ENCODE measurements at places on chromosomes 5 and 9.

DNA sequence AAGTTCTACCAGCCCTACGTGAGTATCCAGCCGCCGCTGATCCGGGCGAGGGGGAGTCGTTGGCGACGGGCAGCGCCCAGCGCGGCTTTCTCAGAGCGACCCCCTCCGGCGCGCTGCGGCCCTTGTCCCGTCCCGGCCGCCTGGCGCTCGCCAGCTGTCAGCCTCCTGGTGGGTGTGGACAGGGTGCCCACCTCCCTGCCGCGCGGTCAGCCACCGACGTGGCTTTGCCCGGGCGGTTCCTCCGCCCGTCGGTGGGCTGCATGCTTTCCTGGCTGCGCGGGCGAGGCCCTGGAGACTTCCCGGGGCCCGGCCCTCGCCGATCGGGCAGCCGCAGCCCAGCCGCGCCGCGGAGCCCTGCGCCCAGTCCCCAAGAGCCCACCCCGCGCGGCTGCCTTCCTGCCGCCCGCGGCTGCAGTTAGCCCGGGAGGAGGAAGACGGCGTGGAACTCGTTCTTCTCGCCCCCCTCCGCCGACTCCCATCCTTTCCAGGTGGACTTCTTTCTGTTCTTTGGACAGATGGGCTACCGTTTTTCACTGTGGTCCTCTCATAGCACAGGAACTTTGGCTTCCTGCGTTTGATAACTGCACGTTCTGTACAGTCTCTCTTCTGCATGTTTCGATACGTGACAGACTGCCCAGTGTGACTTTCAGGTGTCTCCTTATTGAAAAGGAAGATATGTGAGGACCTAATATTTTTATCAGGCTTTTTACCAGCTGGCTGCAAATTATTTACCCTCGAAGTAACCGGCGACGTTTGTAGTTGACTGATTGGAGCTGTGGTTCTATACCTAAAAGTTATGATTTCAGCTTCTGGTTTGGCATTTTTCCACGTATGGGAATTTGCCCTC lies 577 bp downstream of the AP3S1 start:
- DNase-seq: peak; percentile 75

DNA sequence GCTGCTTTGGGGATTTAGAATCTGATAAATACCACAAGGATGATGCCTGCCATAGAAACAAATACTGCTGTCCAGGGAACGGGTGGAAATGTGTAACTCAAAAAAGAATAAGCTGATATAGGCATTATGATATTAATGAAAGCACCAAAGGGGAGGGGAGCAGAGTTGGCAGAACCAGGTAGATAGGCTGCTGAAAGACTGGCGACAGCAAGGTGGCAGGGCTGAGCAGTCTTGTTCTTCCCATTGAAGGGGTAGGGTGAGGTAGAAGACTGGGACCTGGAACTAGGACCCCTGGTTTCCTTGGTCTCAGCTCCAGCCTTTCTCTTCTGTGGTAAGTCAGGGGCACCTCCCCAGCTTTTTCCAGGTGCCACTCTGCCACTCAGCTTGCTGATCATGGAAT lies 31.4 kb upstream of the TMOD1 start:
- DNase-seq: peak; percentile 61

DNA sequence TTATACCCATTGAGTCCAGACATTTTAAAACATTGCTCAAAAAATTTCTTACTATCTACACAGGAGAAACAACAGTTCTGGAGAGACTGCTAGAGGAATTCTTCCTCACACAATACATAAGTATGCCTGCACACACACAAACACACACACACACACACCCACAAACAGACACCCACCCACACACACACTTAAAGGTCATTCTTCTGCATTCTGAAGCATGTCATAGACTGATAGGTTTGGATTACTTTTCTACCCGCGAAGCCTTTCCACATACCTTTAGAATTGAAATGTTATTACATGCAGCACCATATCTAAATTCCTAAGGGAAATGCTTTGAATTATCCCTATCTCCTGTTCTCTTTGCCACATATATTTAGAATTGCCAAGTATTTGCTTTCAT lies 80.2 kb downstream of the FAM174A start:
- no peak for DNase-seq

- no peak for DNase-seq
These were observed 25.4 kb downstream of the HMHB1 start for GRCh38 chr5:143837306-143837848.

DNA sequence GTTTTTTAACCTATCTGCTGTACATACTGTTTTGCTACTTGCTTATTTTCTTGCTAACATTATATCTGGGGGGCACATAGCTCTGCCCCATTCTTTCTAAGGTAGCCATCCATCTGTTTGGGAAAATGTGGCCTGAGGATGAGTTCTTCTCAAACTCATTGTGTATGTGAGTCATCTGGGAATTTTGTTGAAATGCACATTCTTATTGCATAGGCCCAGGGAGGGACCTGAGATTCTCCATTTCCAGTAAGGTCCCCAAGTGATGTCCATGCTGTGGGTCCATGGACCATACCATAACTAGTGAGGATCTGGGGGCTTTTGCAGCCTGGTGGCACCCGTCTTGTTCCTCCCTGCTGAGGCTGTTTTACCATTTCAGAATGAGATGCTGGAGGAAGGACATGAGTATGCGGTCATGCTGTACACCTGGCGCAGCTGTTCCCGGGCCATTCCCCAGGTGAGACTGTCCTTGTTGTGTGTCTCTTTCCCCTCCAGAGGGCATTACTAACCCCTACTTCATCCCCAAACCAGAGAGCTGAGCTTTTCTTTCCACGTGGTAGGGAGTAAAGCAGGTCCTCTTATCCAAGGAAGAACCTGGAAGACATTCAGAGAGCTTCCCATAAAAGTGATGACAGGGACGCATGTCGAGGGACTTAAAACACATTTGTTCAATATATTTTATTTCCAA lies 28.6 kb downstream of the CYFIP2 start:
- peak; percentile 33 for DNase-seq

DNA sequence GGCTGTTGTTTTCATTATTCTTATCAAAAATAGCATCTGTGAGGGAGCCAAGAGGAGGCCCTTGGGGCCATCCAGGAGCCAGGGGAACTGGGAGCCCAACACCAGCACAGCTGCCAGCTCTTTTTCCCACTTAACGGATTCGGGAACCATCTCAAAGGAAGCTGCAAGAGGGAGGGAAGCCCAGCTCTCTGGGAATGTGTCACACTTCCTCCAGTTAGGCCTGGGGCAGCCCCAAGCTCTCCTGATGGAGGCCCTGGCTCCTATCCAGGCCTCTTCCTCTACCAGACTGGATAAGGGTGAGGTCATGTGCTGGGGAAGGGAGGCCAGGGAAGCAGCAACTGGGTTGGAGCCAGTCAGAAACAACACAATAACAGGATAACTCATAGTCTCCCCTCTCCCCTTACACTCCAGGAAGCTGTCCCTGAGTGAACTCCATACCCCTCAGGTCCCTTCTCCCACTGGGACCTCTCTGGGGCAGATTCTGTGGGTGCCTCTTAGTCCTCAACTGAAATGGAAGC lies 12.7 kb downstream of the CSF2 start:
- DNase-seq: no peak

DNA sequence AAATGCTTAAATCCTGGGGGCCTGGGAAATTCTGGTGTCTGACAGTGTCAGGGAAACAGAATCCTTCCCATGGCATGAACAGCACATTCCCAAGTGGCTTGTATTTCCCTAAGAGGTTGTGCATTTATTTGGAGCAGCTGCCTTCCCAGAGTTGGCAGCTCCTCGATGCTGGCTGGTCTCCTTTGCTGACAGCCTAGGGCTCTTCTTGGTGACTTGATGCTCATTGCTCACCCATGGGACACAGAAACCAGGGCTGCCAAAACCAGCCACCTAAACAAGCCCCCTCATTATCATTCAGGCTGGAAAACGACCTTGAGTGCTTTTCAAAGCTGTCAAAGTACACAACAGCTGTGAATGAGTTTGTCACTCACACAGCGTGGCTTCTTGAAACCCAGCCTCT lies 24.2 kb downstream of the ENHO start:
- no peak for DNase-seq

DNA sequence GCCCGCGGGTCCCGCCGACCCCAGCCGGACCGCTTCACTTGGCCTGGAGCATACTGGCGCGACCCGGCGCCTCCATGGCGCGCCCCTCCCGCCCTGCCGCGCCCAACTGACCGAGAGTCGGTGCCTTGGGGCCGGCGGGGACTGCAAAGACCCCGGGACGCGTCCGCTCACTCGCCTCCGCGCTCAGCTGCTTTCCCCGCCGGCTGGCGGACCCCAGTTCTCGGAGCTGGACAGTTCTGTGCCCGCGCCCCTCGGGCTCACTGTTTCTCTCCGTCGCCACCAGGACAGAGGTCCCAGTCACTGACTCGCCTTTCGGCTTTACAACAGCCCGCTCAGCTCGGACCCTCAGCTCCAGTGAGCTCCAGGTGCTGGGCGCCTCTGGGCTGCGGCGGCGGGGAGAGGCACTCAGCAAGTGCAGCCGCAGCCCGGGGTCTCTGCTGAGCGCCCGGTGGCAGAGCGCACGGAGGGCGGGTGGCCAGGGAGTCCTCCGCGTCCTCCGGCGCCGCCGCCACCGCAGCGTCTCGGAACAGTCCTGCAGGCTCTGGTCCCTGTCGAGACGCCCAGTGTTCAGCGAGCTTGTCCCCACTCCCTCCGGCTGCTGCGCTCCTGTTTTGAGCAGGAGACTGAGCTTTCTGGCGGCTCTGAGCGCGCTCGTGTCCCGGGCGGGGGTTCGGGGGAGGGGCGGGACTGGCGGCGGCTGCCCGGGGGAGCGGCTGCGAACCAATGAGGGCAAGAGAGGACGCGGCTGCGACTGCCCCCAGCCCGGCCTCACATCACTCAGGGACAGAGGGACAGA lies at the start of gene SMIM32:
Gene SMIM32, minus strand, starts transcription at position 637 of the 796 bp plus-strand sequence. CDS start 638 bp downstream, outside the sequence.
- DNase-seq: peak; percentile 64

- DNase-seq: no peak
These were observed 2.8 kb downstream of the GM2A start for GRCh38 chr5:151255621-151256286.

- no peak for DNase-seq
These were observed 53.2 kb downstream of the USP20 start for GRCh38 chr9:129888293-129889121.

- no peak for DNase-seq
These were observed 32.9 kb upstream of the SLC36A1 start for GRCh38 chr5:151414536-151414935.

DNA sequence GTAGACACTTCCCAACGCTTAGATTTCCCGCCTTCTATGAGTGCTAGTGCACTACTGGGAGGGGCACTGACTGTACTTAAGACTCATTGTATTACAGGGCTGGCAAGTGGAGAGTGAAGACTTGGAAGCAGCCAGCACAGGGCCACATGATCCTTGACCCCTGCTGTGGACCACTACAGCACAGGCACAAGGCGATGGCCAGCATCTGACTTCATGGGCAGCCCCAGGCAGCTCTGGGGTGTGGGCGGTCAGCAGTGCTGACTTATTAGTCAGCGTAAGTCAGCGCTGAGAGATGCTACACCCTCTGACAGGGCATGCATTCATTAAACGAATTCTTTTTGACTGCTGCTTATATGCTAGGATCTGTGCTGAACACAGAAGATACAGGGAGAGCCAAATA lies 9.3 kb downstream of the SLC46A2 start:
- no peak for DNase-seq

DNA sequence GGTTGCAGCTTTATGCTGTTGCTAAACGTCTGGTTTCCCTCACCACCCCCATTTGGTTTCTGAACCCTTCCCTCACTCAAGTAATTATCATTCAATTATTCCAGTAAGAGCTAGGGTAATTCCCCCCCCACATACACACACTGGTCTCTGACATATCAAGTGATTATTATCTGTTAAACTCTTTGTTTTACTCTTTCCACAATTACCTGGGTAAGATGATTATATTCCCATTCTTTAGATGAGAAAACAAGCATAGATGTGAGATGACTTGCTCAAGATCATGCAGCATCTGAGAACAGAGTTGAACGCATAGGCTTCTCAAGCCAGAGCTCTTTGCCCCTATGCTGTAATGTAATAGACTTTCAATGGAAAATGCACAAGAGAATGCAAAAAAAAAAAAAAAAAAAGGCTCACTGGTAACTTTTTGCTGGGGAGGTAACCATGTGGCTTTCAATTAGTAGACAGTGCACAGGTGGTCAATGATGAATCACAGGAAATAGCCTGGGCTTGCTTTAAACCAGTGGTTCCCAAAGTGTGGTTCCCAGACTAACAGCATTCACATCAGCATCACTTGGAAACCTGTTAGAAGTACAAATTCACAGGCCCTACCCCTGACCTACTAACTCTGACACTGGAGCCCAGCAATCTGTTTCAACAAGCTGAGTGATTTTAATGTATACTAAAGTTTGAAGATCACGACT lies 87.6 kb downstream of the PIK3R1 start:
- DNase-seq: no peak

DNA sequence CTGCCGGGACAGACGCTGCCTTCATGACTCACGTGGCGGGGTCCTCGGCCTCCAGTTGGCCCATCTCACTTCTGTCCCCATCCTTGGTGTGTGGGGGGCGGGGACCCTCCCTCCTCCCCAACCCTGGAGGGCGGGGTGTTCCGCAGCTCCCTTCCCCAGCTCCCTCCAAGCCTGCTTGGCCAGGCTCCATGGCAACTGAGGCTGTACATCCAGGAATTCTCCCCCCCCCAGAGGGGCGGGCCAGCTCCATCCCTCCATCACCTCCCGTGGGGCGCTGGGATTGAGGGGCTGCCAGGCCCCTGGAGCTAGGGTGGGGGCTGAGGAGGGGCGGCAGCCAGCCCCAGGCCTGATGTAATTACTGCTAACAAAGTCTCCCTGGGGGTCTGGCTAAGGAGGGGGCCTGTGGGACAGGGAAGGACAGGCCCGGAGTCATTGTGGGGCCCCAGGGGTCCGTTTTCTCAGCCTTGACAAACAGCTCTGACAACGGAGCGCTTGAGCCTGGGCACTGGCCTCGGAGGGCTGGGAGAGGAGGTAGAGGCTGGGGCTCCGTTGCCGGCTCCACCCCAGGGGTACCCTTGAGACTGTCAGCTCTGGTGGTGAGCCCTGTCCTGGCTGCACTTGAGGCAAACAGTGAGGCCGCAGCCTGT lies 8.0 kb downstream of the DIPK1B start:
- DNase-seq: no peak

DNA sequence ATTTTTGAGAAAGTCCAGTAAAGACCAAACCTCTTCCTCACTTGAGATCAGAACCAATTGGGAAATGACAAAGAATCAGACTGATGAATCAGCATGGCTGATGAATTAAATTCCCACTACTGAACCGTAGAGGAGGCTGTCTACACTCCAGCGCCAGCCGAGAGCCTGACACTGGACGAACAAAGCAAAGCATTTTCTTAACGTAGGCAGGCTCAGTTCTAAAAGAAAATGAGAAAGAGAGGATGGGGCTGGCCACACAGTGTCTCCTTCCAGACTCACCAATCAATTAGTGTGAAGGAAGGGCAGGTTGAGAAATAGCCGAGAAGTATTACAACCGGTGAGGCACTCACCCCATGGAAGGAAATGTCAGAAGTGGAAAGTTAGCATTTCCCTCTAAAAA lies 49.4 kb downstream of the ITGA1 start:
- peak; percentile 3 for DNase-seq

GRCh38 chr9:77954013-77954665 lies 77.5 kb downstream of the GNAQ start:
- DNase-seq: no peak

GRCh38 chr5:176995122-176995490 lies 11.5 kb downstream of the UIMC1 start:
- DNase-seq: no peak

- no peak for DNase-seq
These were observed 13.4 kb downstream of the DBN1 start for GRCh38 chr5:177459819-177460628.

GRCh38 chr5:164059471-164059870 lies 554.1 kb downstream of the MAT2B start:
- no peak for DNase-seq
